ENCODE measurements at places on chromosomes 6 and 20.

DNA sequence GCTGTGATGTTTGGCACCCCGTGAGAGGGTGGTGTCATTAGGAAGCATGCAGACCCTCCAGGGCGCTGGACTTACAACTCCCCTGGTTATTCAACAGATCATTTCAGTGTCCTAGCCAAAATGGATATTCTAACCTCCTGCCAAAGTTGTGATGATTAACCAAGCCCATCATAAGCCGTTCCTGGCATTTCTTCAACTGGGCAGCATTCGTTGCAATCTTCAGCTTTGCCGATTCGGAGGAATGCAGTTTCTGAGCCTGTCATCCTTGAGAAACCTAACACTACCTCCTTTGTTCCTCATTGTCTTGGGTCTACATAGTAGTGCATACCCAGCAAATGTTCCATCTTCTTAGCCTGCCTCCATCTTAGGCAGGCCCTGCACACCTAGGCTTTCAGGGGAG is 79.2 kb upstream of the MAP3K4 start:
- no peak for DNase-seq

DNA sequence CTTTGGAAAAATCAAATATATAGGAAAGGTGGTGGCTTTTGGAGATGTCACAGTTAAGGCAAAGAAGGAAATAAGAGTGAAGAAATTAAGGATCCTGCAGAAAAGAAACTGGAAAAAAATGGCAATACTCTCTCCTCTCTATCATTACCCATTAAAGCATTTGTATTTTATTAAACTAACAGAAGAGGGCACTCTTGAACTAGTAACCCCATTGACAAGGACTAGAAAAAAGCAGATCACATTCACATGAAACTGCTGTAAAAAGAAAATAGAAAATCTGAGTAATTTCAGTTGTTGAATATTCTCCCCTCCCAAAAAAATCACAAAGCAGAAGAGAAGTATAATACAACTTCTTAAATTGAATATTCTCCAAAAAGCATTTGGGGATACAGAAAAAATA is 104.1 kb upstream of the SLC35B3 start:
- DNase-seq = peak; percentile 8

GRCh38 chr6:89952105-89952671 is 57.9 kb downstream of the GJA10 start:
- DNase-seq = no peak

DNA sequence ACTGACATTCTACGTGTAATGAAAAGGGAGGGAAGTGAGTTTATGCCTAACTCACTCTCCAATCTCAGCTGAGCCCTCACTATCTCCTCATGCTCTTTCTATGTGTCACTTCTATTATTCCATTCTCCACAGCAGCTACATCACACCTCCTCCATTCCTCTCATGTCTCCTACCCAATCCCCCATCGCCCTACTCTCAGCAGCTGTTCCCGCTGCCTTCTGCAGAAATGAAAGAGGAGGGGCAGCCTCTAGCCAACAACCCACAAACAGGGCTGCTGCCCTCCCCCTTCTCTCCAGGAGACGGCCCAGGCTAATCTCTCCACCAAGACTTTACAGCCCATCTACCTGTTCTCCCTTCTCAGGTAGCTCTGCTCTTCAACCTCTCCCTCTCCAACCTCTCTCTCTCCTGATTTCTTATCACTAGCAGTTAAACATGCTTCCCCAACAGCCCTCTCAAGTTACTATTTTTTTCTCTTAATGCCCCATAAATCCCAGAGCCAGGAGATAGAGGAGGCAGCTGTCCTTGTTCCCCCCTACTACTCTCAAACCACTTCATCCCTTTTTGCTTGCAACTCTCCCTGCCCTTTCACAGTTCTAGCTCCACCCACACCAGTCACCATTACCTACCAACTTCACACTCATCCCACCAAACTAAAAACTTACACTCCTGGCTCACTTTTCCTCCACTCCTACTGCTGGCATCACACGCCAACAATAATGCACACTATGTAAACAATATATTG is 136.5 kb downstream of the BTBD9 start:
- DNase-seq = no peak

GRCh38 chr6:113570161-113570560 is 287.0 kb upstream of the MARCKS start:
- DNase-seq = no peak

Measured in NCI-H526 treated with DMSO at 0.1 percent for 48 hours (cell line).